ENCODE measurements at places on chromosomes 5 and 9.

- DNase-seq: peak; percentile 40
Measured at GRCh38 chr5:165188556-165189175, 1683.2 kb downstream of the MAT2B start.

DNA sequence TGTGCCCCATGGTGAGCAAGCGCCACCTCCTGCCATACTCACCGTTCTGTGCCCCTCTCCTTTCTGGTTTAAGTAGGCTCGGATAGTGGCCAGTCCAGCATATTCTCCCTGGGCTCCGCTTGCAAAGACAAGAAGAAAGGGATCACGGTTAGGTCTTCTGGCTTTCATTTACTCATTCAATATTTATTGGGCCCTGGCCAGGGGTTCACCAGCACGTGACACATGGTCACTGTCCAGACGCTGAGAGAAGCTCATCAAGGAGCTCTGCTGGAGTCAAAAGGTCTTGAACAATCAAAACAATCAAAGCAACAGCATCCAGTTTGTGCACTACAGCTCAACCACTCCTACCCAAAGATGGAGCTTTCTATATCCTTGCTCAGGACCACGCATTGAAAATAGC is 80.2 kb downstream of the GLDC start:
- no peak for DNase-seq

DNA sequence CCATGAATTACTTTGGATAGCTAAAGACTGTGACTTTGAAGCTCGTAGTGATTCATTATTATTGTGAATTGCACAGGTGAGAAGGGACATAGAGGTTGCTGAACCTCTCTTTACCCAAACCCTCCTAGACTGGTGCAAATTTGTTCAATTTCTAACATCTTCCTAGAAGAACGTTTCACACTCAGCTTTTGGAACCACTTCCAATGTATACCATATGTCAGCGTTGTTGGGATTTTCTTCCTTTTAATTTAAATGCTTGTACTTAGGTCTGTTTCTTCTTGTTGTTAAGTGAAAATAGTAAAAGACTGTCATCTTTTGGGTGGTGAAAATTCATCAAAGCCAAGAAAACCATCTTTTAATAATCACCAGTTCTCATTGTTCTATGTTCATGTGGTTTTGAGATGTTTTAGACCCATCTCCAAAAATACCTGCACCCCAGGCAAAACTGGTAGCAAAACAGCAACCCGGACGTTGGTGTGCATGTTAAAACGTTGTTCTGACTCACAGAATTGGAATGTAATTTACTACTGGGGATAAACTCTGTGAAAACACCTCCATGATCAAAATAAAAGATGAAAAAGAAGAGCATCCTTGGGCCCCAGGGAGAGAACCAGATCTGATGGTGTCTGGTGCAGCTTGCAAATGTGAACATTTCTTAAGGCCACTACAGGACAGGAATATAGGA is 238.3 kb downstream of the NPR3 start:
- DNase-seq: no peak

- no peak for DNase-seq
Measured at GRCh38 chr9:99368341-99369326, 146.6 kb downstream of the SEC61B start.

- no peak for DNase-seq
Measured at GRCh38 chr9:97529363-97530076, 28.1 kb downstream of the TMOD1 start.

DNA sequence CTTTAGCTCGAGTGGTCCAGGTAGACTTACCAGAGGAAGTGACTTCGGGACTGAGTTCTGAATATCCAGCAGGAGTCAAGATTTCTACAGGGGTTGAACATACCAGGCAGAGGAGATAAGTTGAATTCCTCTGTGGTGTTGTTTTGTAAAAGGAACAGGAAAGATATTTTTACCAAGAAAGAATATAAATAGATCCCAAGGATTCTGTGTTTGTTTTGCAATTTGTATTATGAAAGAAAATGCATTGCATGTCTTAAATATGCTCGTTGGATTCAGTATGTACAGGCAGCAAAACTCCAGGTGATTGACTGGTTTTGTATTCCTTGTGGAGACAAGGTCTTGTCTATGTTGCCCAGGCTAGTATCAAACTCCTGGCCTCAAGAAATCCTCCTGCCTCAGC is 197.8 kb downstream of the FRMD3 start:
- no peak for DNase-seq

- DNase-seq: no peak
Measured at GRCh38 chr9:134724202-134724911, 82.8 kb downstream of the COL5A1 start.

GRCh38 chr9:4243113-4243512 is 56.8 kb downstream of the GLIS3 start:
- no peak for DNase-seq

DNA sequence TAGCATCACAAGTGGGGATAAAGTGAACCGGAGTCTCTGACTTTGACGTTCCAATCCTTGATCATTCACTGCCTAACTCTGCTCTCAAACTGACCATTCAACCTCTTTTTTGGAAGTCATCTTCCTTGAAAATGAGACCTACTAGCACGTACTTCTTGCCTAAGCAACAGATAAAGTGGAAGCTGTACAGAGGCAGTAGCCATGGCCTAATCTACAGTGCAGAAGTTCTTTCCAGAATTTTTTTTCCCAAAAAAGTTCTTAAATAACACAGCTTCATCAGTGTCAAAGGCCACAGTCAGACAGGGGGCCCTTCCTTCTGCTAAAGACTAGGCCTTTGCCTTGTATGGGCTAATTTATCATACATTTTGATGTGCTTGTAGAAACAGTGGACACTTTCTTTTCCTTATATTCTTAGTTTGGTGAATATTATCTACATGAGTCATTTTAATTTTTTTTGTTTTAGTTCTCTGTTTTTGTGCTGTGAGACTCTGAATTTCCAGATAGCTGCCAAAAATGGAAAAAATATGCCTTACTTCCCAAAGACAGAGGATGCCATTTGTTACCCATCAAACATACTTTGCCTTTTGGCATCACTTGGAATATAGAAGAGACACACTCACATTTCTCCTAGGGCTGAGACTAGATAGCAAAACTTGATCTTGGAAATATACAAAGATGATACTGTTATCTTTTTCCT is 96.3 kb upstream of the VCAN start:
- no peak for DNase-seq

DNA sequence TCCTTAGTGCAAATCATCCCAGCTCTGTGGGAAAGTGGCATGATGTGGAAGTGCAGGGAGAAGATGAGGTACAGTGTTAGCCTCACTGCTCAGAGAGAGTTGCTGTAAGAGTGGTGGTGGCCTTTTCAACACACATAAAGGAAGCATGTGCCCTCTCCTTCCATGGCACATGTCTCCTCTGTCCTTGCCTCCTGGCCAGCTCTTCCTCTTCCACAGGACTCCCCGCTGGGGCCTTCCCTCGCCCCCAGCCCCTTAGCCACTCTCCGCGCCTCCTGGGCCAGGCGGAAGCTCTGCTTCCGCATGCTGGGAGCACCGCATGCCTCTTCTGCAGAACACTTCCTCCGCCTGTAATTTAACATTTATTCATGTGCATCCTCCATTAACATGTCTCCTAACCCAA is 4.8 kb upstream of the KCNMB1 start:
- DNase-seq: no peak

DNA sequence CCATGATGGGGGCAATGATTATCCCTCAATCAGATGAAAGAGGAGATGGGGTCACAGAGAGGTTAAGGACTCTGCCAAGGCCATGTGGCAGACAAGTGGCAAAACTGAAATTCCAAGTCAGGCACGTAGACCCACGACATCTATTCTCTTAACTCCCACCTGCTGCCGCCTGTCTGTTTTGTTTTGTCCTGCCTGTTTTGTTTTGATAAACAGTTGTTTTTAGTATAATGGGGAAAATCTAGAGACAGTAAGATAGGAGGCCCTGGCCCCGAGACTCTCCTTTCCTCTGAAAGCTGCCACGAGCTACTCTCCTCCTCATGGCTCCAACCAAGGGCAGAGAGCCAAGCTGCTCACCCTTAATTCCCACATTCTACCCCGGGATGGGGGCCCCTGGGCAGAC is 4.9 kb downstream of the FSTL4 start:
- no peak for DNase-seq

DNA sequence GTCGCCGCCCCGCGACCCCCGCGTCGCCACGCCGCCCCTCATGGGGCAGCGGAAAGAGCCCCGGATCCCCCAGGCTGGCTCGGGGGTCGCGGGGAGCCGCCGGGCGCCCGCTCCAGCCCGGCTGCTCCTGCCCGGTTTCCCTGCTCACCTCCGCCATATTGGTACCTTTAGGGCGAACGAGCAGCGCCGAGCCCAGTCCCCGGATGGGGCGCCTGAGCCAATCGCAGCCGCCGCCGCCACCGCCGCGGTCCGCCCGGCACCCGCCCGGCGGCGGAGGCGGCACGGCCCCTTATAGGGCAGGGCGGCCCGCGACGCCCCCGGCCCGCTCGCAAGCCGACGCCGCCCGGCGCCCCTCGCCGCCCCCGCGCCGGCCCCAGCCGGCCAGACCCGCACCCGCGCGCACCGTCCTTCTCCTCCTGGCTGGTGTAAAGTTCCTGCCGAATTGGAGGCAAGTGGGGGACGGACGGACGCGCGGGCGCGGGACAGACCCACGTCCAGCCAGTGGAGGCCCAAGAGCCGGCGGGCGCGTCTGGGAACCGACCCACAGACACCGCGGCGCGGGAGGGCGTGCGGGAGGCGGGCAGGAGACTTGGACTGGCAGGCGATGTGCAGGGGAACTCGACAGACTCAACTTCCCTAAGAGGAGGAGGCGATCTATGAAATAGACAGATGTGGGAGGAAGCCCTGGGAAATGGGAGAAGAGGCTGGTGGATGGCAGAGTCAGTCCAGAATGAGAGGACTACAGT is at the start of gene MIER3:
Gene MIER3, minus strand, starts transcription at position 178 of the 746 bp plus-strand sequence. Its CDS starts 21 bp downstream, at position 157.
- DNase-seq: peak; percentile 79

- no peak for DNase-seq
Measured at GRCh38 chr9:11204521-11204920, 591.7 kb upstream of the PTPRD start.

- DNase-seq: peak; percentile 45
Measured at GRCh38 chr5:147805030-147805454, 22.5 kb upstream of the JAKMIP2 start.

DNA sequence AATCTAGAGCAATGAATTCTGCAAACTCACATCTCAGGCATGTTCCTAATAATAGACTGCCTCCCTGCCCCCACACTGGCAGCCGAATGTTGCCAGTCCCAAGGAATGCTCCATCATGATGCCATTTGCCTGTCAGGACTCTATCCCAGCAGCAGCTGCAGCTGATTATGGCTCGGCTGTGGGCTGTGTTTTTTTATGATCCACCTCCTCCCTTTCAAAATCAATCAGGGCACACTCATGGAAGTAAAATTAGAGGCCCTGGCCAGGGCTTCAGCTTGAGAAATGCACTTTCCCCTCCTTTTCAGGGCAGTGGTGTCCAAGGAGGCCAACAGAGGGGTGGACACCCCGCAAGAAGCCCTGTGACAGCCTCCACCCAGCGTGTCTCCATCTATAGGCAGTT is 176.7 kb upstream of the S1PR3 start:
- DNase-seq: no peak

DNA sequence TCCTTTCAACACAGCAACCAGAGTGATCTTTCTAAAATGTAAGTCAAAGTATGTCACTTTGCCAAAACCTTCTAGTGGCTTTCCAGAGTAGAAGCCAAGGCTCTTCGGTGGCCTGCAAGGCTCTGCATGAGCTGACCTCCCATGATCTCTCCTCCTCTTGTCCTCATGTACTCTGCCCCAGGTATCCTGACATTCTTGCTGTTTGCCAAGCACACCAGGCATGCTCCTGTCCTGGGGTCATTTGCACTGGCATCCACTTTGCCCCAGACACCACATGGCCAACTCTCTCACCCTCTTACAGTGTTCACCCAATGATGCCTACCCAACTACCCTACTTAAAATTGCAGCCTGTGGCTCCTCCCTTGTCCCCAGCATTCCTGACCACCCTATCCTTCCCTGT is 86.3 kb downstream of the ZNF618 start:
- DNase-seq: no peak

- no peak for DNase-seq
Measured at GRCh38 chr5:52731274-52732027, 56.3 kb upstream of the ITGA1 start.

GRCh38 chr9:88173378-88173999 is 35.2 kb upstream of the SPATA31C2 start:
- DNase-seq: peak; percentile 65

DNA sequence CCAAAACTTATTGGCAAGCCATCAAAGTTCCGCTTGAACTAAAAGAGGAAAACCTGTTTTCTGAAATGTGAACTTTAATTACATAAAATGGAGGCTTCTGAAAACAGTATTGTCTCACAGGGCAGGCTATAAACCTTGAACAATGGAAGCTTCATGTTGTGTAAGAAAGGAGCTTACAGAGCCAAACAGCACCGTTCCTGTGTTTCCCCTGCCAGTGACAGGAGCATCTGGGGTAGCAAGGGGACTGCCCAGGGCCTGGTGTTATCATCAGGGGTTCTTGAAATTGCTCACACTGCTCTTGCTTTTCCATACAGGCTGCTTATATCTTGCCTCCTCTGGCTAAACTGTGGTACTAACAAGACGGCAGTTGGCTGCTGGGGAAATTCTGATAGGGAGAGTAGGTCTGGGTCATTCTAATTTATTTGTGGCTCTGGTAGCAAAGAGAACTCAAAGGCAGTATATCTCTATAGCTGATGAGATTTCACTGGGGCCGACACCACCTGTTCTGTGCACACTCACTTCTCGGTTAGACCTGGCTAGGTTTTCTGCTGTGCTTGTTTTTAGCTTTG is 40.4 kb downstream of the BASP1 start:
- DNase-seq: no peak

DNA sequence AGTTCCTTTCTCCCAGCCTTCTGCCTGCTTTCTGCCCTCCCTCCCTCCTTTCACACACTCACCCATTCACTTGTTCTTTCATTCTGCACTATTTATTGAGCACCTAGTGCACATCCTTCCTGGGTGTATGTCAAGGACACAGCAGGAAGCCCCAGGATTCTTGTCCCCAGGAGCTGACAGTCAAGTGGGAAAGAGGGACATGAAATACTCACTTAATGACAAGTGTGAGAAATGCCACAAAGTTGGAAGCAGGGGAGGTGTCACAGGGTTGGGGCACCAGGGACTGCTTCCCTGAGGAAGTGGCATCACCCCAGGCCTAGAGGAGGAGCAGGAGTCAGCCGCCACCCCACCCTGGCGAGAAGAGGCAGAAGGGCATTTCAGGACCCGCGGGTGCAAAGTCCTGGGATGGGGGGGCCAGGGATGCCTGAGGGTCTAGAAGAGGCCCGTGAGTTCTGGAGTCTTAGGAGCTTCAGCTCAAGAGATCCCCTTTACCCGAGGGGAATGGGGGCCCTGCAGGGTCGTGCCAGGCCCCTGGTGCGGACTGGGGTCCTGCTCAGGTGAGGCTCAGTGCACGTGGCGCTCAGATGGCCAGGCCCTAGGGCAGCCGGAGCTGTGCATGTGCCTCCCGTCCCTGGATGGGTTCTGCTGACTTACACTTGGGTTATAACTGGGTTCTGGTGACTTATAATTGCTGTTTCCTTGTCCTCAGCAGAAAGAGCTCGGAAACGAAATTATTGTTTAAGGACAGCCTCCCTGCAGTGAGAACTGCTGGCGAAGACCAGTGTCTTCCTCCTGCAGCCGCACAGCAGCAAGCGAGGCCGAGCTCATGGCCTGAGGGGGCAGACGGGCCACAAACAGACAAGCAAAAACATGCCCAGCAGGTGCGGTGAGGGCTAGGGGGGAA is 16.9 kb upstream of the LAMC3 start:
- DNase-seq: no peak

- DNase-seq: no peak
Measured at GRCh38 chr9:120212153-120212852, 367.7 kb downstream of the CDK5RAP2 start.
